CD8-positive, alpha-beta memory T cell (primary cell): ENCODE measurements at places on chromosomes 11 and 22. TPM values are rescaled to one million over a fixed set of nuclear protein-coding genes. Genes with fewer than 3 reads are reported as not detected.
A peak's percentile ranks its signal among the peaks of the same experiment; 100 is the strongest.

POU2AF2 gene
- total RNA-seq, result not detected

DDI1 gene
- total RNA-seq, result not detected

DNA sequence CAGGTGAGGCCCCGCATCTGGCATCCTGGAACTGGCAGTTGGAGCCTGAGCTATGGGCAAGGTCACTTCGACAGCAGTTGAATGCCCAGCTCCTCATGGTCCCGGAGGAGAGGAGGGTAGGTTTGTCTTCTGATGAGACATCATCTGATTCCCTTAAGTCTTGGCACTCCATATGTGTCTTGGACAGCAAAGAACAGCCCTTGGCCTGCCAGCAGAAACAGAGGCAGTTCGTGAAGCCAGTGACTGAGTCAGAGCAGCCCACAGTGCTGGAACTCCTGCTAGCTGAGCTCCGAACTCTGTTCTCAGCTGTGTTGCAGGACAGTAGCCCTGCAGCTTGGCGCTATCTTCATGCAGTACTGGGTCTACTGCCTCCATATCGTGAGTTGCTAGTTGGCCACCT is 1.0 kb downstream of the DNHD1 start:
- no peak for DNase-seq

DNA sequence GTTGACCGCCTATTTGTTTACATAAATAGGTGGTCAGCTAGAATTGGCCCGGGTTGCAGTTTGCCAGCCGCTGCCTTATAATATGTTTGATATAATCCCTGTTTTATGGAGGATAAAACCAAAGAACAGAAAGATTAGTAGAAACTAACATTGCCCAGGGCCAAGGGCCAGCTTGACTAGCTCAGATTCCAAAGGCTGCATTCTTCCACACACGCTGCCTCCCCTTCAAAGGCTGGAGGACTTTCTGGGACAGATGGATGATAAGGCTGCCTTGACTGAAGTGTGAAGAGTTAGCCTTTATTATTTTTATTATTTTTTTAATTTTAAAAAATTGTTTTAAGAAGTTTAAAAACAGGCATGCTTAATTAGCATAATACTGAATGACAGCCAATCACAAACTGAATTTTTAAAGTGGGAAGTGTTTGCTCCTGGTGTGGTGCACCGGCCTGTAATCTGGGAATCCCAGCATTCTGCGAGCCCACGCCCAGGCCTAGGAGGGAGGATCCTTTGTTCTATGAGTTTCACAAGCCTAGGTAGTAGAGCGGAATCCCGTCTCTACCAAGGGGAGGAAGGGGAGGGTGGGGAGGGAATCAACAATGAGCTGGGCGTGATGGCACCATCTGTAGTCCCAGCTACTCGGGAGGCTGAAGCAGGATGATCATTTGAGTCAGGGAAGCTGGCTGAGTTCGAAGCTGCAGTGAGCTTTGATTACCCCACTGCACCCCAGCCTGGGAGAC is 114.9 kb downstream of the NAV2 start:
- no peak for DNase-seq

- DNase-seq, result peak; percentile 9
Measured at GRCh38 chr11:9573775-9574621, 528 bp downstream of the WEE1 start.
